ENCODE measurements at places on chromosomes 12 and 14.
A peak's percentile ranks its signal among the peaks of the same experiment; 100 is the strongest.

- DNase-seq, result no peak
These were observed 42.9 kb downstream of the HRK start for GRCh38 chr12:116838365-116838764.

DNA sequence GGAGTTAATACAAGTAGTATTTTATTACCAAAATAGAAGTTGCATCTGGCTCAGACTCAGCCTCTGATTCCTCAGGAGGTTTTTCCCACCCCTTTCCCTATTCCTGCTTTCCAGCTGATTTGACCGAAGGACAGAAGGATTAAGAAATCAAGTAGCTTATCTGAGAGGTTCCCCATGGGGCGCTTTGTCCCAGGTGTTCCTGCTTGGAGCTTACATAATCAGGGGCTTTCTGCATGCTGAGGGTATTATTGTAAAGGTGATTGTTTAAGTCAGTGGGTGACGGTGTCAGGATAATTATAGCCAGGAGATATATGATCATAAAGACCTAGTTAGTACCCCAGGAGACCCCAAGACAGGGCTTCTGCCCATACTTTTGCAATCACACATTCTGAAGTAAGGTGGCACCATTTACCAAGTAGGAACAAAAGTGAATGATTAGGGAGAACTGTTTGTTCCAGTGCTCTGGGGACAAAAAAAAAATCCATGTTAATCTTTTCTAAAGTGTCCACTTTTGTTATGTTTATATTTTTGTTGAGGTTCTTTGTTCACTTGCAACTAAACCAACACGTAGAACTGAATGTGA, 921.3 kb downstream of the NRXN3 start:
- no peak for DNase-seq

- DNase-seq, result no peak
These were observed 129.9 kb upstream of the PDZRN4 start for GRCh38 chr12:41058266-41058665.

DNA sequence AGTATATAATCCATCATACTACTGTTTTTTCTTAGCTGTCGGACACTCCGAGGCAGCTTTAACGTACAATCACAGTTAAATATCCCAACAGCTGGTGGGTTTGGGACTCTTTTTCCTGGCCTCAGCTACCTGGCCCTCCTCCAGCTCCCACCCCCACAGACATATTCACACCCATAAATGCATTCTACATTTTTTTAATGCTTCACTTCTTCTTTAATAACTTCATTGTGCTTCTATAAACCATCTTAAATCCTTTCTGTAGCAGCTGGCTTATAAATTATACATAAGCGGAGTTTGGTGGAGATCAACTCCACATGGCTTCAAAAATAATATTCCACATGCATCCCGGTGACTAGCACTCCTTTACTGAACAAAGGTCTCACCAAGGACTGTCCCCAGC, 33.3 kb downstream of the TDG start:
- DNase-seq, result no peak

DNA sequence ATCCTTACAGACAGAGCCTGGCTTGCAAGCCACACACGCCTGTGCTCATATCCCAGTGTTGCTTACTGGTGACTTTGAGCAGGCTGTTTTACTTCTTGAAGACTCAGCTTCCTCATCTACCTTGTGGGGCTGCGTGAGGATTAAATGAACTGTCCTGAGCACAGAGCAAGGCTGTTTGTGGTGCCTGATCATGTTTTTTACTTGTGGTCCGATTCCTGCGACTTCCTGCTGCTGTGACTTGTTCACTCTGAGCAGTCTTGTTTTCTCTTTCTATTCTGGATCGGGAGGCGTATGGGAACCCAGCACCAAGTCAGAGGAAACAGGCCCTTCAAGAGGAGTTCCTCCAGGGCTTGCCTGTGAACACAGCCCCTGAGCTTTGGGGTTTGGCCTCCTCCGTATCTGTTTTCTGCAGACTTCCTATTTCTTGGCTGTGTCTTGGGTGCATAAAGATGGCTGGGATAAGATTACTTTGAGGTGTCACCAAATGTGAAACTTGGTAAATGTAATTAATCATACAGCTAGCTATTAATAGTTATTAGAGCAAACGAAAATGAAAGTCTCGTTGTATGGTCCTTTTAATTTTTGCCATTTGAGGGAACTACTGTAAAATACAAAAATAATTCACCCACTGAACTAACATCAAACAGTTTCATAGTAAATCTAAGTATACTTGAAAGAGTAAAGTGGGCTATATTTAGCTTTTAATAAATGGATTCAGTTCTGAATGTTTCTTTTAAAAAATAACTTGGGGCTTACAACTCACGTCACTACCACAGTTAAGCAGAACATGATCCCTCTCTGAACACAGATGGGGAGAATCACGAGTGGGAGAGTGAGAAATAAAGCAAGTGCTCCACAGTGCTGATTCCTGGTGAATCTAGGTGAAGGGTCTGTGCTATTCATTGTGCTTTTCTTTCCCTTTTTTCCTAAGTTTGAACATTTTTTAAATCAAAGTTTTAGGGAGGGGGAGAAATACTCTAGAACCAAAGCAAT, 251.5 kb downstream of the FOXN3 start:
- DNase-seq, result no peak

GRCh38 chr12:2003676-2004112, 563 bp downstream of the DCP1B start:
- DNase-seq, result peak; percentile 2

DNA sequence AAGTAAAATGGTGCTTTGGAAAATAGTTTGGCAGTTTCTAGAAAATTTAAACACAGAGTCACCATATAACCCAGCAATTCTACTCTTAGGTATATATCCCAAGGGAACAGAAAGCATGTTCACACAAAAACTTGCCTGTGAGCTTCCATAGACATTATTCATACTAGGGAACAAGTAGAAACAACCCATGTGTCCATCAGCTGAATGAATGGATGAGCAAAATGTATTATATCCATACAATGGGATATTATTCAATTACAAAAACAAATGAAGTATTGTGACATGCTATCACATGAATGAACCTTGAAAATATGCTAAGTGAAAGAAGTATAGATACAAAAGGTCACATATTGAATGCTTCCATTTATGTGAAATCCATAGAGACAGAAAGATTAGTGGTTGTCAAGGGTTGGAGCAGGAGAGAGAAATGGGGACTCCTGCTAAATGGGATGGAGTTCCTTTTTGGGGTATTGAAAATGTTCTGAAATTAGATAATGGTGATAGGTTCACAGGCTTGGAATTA, 7.9 kb downstream of the SLC10A1 start:
- no peak for DNase-seq

- DNase-seq, result no peak
These were observed 158.1 kb downstream of the RPS29 start for GRCh38 chr14:49428076-49428475.

- peak; percentile 72 for DNase-seq
These were observed 31.8 kb upstream of the OR10A7 start for GRCh38 chr12:55188974-55189556.

GRCh38 chr12:51890133-51890464, 2.2 kb downstream of the ANKRD33 start:
- no peak for DNase-seq

DNA sequence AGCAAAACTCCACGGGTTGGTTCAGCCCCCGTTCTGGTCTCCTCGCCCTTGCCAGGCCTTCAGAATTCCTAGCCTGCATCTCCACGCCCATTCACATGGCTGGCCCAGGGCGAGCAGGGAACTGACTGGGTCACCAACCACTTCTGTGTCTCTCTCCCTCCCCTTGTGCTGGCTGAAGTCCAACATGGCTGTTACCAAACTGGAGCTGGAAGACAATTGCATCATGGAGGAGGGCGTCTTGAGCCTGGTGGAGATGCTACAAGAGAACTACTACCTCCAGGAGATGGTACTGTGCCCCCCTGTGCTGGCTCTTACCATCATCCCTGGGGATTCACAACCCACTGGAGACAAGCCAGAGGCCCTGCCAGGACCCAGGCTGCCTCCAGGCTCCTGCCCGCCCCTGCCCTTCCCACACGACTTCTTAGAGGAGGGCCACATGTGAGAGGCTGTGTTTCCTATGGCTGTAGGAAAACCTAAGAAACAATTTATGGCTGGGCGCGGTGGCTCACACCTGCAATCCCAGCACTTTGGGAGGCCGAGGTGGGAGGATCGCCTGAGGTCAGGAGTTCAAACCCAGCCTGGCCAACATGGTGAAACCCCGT, 9.9 kb downstream of the LRRC74A start:
- DNase-seq, result no peak

DNA sequence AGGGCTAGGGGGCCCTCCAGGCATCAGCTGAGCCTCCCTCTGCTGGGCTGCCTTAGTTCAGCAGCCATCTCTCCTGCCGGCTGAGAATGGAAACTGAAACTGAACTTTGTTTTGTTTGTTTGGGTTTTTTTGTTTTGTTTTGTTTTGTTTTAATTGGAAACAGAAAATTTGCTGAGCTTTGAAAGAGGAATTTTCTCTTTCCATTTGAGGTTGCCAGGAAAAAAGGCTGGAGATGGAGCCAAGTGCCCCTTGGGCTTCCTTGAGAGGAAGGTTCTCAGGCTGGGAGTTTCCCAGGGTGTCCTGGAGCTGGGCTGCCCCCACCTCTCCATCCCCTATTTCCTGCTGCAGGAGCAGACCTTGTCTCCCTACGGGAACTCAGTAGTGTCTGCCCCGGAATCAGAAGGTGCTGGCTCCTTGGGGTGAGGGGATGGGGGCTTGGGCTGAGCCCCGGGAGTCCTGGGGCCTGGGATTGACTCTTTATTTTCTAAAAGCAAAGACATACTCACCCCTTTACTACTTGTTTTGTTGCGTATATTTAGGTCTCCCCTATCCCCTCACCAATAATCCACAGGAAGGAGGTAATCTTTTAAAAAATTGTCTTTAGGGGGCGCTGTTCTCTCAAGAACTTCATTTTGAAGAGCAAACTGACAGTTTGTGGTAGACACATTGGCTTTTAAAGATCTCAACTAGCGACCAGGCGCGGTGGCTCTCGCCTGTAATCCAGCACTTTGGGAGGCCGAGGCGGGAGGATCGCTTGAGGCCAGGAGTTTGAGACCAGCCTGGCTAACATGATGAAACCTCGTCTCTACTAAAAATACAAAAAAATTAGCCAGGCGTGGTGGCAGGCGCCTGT, 21.3 kb upstream of the OASL start:
- peak; percentile 57 for DNase-seq

GRCh38 chr12:29782285-29782870, 1.4 kb downstream of the TMTC1 start:
- DNase-seq, result peak; percentile 72

GRCh38 chr14:69635981-69636639, 24.7 kb downstream of the SUSD6 start:
- DNase-seq, result no peak

DNA sequence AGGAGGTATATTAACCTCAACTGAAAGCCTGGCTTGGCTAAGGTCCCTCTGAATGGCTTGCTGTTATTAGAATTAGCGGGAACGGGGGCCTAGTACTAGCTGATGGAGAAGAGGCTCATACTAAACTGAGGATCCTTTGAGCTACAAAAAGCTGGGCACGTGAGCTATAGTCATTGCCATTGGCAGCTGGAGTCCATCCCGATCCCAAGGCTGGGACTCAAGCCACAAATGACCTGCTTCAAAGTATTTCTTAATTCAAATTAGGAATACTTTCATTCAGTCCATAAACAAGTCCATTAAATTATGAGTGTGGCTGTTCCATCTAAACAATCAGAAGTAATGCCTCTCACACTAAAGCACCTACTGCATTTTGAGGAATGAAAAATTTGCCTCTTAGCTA, 114.5 kb downstream of the DACT1 start:
- DNase-seq, result no peak

DNA sequence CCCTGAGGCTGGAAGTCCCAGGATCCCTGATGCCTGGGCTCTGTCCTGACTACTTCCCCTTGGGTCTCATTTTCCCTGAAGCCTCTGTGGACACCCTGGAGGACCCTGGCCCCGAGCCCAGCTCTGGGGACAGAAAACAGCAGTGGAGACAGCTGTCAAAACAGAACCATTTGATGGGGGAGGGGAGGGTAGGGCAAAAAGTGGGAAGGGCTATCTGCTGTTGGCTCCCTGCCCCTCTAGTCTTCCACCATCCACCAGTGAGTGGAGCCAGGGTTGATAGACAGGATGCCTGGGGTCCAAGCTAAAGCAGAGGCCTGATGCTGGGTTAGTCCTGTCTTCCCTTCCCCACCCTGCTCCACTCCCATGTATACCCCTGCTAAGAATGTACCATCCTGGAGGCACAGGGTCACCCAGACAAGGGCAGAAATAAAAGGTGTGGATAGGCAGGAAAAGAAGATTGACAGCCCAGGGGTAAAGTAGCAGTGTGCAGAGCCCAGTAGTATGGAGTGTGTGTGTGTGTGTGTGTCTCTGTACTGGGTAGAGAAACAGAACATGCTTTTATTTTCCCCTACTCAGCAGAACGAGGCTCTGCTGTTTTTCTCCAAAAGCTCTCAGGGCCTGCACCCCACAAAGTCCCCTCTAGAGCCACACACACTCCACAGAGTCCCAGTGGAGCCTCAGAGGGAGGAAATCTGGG, 9.8 kb downstream of the ZNF385A start:
- peak; percentile 91 for DNase-seq

- DNase-seq, result no peak
These were observed 36.1 kb downstream of the CPSF6 start for GRCh38 chr12:69275471-69275891.

GRCh38 chr12:111148005-111148404, 220.9 kb downstream of the PHETA1 start:
- DNase-seq, result no peak

DNA sequence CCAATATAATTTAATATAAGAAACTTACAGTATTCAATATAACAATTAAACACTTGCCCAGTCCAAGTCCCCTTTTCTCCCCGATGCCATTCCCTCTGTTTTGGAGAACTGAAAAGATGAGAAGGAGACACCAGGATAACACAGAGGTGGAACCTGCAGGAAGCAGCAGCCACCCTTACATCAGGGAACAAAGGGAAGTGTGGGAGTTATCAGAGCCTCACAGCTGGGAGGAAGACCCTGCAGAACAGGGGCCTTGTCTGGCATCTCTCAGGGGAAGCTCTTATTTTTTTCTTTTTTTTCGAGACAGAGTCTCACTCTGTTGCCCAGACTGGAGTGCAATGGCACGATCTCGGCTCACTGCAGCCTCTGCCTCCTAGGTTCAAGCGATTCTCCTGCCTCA, 52.6 kb downstream of the CALM1 start:
- no peak for DNase-seq

- no peak for DNase-seq
These were observed 33.5 kb downstream of the NIN start for GRCh38 chr14:50797250-50798047.

DNA sequence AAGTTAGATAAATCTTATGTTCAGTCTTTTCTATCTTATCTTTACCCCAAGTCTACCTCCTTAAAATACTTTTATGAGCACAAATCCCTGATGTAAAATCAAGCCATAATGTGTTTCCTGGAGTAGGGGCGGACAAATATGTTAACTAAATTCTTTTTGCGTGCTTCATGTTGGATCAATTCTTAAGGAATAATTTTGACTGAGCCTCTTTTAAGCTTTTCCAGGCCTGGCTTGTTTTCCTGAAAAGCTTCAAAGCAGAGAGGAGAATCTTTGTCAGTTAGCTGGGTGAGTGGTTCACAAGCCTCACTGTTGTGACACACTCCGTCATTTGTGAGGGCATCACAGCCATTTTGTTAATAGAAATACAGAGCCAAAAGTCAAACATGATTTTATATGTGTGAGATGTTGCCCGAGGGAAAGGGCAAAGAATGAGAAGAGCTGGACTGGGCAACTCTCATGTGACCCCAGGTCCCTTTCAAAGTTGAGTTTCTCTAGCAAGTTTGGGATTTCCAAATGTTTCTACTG, 468.9 kb downstream of the RGS6 start:
- DNase-seq, result no peak
